NCI-H1105 (cell line): ENCODE measurements at places on chromosomes 13 and 19.
A peak's percentile ranks its signal among the peaks of the same experiment; 100 is the strongest.

GRCh38 chr13:43822969-43823368 lies 36.2 kb upstream of the ENOX1 start:
- no peak for DNase-seq

DNA sequence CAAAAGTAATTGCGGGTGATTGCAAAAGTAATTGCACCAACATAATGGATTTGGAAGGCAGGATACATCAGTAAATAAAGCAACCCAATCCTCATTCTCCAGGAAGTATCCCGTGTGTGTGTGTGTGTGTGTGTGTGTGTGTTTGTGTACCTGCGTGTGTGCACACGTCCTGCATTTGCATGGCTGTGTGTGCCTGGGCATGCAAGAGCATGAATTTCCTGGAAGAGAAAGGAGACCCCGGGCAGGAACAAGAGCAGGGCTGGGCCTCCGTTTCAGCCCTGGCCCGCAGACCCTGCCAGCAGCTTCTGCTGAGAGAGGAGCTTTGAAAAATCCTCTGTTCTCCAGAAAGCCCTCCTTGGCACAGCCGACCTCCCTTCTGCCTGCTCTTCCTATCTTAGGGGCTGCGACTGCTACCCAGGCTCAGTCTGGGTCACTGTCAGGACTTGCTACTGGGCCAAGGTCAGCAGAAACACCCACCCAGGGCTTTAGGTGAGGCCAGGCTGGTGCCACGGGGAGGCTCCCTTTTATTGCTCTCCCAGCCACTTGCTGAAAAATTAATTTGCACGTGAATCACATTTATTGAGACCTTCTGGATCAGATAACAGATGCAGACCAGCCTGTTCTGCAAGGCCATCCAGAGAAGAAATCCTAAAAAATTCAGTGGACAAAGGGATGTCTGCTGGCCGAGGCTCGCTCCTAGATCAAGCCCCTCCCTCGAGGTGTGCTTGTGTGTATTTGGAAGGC lies 258.3 kb downstream of the ZNF536 start:
- no peak for DNase-seq

- DNase-seq, result no peak
These were observed at the start of gene SMIM44 for GRCh38 chr19:3483226-3483628. TSS of gene SMIM44 (minus strand) at chr19:3483441. CDS start at chr19:3483403, 38 bp downstream.

- DNase-seq, result no peak
These were observed 978.3 kb downstream of the UQCRFS1 start for GRCh38 chr19:28234637-28235036.

- DNase-seq, result no peak
These were observed 6.1 kb downstream of the SH2D3A start for GRCh38 chr19:6761053-6761676.

DNA sequence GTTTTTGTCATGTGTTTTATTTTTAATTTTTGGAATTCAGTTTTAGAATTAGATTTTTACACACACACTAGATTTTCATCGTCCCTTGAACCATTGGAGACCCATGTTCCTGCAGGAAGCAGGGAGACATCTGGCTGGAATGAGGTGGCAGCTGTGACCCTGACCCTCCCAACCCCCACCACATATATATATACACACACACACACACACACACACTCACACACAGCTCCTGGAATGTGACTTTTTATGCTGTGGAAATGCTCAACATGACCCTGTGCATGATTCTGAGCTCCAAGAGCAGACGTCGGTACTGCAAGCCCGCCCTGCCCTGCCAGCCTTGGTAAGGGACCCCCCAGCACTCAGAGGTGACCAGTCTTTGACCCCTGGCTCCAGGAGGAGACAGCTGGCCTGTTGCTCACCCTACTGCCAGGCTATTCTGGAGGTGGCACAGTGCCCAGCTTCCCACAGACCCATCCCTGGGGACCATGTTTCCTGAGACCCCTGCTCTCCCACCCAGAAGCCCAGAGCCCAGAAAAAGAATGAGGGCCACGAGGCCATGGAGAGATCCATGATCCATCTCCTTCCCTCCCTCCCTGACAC lies 103.2 kb upstream of the VSTM2B start:
- DNase-seq, result no peak

DNA sequence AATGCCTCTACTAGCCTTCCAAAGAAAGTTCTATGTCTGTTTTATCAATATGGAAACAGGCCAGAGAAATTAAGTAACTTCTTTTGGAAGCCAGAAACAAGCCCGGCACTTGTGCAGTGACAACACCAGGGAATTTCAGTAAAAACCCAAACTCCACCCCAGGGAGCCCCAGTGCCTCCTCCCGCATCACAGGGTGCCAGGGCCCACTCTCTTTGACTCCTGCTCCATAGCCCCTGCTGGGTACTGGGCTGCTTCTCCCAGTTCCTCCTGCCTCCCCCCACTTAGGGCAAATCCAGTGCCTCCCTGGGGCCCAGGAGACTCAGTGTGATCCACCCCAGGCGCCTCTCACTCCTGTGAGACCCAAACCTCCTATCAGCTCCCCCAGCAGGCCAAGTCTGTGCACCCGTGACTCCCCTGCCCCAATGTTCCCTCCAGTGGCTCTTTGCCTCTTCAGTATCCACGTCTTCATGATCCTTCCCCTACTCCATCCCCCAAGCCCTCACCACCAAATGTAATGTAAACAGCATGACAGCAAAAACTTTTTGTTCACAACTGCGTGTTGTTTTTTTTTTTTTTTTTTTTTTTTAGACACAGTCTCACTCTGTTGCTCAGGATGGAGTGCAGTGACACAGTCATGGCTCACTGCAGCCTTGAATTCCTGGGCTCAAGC lies 2.3 kb upstream of the FFAR3 start:
- DNase-seq, result no peak

GRCh38 chr19:6091771-6092291 lies 18.5 kb downstream of the RFX2 start:
- no peak for DNase-seq

GRCh38 chr13:112999414-113000177 lies 30.6 kb downstream of the MCF2L start:
- DNase-seq, result no peak

- no peak for DNase-seq
These were observed 240.9 kb downstream of the GPC5 start for GRCh38 chr13:91639330-91639729.

DNA sequence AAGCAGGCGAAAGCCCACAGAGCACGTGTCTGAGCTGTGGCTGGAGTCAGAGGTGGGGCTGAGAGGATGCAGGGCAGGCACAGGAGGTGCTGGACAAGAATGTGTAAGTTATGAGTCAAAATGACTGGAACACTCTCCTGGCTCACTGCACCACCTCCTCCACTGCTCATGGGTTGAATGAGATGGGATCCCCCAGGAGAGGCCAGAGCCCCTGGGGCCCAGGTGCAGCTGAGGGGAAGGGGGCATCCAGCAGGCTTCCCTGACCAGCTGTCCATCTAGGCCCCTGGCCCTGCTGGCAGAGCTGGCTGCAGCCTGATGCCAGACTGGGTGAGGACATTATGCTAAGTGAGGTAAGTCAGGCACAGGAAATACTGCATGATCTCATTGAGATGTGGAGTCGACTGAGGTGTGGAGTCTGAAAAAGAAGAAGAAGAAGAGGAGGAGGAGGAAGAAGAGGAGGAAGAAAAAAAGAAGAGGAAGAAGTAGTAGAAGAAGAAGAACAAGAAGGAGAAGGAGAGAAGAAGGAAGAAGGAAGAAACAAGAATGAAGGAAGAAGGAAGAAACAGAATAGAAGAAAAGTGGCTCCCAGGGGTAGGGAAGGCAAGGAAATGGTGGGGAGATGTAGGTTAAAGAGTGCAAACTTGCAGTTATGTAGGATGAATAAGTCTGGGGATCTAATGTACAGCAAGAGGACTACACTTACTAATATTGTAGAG lies 747.4 kb downstream of the UQCRFS1 start:
- no peak for DNase-seq

GRCh38 chr19:50537306-50537685 lies 23.6 kb upstream of the ASPDH start:
- DNase-seq, result no peak

DNA sequence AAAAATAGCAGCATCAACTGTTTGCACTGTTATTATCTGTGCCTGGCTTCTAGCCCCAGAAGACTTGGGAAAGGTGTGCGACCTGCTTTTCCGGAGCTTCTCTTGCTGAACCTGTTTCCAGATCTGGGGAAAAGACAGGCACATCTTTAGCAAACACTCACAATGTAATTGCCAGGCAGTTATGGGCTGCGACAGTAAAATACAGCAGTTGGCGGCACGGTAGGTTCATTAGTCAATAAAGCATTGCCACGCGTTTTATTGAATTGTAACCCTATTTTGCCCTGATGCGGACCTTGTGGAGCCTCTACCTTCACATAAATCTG lies 223.7 kb upstream of the TSHZ3 start:
- DNase-seq, result peak; percentile 72

DNA sequence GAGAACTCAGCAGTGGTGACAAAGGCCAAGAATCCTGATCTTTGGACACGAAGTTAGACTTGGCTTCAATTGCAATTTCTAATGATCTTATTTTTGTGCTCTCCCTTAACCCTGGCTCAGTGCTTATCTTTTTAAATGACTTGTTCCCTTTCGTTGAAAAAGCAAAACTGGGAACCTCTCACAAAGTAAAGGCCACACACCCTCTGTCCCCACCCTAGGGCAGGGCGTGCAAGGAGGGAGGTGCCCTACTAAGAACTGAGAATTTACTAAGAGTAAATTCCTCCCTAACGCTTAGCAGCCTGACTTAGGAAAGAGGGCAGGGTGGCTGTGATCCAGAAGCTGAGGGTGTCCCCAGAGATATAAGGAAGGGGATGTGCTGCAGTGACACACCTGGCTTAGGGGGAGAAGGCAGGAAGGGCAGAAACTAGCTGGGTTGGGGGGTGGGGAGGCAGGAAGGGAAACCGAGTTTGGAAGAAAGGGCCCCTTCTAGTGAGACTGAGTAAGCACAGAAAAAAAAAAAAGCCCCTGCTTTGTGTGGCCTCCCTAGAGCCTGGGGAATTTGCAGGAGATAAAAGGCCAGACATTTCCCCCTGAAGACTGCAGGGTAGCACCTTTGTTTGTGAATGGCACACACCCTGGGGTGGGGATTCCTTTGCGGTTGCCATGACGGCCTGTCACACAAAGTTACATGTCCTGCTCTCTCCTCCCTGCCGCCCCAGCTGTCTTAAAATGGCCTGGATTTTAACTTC lies 435.1 kb downstream of the EFNB2 start:
- DNase-seq, result no peak

- DNase-seq, result no peak
These were observed 1.0 kb downstream of the CACNA1A start for GRCh38 chr19:13505164-13505695.

DNA sequence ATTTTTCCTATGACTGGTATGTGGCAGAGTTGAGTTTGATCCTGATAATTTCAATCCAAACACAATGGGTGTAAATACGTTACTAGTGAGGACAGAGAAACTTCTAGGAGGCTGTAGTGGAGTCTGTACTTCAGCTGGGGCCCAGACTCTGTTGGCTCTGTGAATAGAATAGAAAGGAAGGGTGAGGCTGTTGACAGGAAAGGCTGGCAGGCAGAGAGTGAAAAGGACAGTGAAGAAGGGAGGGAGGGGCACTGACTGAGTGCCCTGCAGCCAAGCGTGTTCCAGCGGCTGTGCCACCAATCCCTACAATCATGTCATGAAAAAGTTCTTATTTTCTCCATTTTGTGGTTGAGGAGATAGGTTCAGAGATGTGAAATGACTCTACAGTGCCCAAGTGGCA lies 80.5 kb downstream of the MBNL2 start:
- no peak for DNase-seq

DNA sequence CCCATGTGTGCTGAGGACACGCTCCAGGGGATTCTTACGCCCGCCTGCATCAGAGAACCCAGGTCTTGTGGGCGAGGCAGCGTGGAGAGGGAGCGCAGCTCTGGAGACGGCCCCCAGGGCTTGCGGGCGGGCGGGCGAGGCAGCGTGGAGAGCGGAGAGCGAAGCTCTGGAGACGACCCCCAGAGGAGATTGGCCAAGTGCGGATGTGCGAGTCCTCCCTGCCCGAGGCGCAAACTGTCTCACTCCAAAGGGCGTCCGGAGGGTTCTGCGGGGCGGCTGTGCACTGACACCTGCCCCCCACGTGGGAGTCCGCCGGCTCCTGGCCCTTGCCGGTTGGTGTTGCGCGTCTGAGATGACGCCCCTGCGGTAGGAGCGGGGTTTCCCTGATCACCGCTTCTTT lies 39.8 kb downstream of the MCF2L start:
- DNase-seq, result no peak

- DNase-seq, result no peak
These were observed 5.1 kb upstream of the PRKD2 start for GRCh38 chr19:46722004-46722380.

GRCh38 chr13:89746554-89746953 lies 1600.9 kb upstream of the MIR17HG start:
- no peak for DNase-seq

GRCh38 chr19:4575267-4576015 lies 16.0 kb upstream of the SEMA6B start:
- no peak for DNase-seq

DNA sequence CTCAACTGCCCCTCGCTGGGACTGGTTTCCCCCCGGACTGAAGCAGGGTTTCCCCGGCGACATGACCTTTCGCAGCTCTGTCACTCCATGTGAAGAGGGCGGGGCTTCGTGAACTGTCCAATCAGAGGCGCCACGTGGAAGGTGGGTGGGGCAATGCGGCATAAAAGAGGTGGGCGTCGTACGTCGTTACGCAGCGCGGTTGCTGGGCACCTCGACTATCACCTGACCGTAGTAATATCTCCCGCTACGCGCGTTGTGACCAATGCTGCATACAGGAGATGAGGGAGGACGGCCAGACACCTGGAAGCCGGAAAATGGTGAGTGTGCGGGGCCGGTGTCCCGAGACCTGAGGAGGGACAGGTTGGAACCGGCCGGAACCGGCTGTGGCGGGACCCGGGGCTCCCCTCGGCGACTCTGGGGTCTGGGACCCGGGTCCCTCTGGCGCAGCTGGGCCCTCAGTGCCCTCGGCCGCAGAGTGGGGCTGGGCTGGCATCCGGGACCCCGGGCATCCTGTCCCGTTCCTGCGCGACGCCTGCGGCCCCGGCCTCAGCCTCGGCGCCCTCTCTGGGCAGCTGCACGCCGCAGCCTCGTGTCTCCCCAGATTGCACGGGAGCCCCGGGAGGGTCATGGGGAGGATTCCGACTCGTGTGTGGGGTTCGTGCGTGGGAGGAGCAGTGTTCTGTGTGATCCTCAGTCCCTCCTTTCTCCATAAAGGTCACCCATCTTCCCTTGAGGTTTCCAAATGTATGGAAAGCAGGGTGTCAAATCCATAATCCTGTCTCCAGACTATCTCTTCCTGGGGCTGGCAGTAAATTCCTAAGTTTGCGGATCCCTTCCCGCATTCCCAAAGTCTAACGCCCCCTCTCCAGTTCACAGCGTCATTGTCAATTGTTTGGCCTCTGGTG lies 32.2 kb downstream of the ZNF136 start:
- no peak for DNase-seq

DNA sequence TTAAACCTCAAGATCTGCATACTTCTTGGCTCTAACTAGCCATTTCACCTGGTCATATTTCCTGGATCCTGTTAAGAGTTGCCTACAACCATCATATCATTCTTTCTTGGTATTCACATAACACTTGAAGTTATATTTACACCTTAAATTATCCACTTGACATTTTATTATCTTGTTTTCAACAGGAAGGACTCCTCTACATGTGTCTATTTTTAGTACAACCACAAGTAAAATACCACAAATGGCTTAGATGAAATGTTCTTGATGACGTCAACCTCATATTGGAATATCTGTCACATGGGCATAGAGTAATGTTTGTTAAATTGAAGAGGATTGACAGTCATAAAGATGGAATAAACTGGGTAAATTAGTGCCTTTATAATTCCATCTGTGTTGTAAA lies 9.4 kb downstream of the PCDH20 start:
- DNase-seq, result no peak
